Tibial nerve (tissue), 4 donors: ENCODE measurements at places on chromosomes 16 and 17. TPM values are rescaled to one million over a fixed set of nuclear protein-coding genes. Genes with fewer than 3 reads are reported as not detected.

The BCL6B gene
- 8.1 TPM for total RNA-seq

The AP1G1 gene
- total RNA-seq: 68.4 TPM

The NACA2 gene
- not detected for total RNA-seq

The LDHD gene
- total RNA-seq: 48.7 TPM

The CNP gene
- 174 TPM for total RNA-seq
